Activated CD4-positive, alpha-beta memory T cell treated with anti-CD3 and anti-CD28 coated beads for 36 hours (primary cell): ENCODE measurements at places on chromosomes 6 and 20.
A peak's percentile ranks its signal among the peaks of the same experiment; 100 is the strongest.

- DNase-seq: no peak
These were observed 227.0 kb downstream of the PHACTR1 start for GRCh38 chr6:12943549-12943948.

DNA sequence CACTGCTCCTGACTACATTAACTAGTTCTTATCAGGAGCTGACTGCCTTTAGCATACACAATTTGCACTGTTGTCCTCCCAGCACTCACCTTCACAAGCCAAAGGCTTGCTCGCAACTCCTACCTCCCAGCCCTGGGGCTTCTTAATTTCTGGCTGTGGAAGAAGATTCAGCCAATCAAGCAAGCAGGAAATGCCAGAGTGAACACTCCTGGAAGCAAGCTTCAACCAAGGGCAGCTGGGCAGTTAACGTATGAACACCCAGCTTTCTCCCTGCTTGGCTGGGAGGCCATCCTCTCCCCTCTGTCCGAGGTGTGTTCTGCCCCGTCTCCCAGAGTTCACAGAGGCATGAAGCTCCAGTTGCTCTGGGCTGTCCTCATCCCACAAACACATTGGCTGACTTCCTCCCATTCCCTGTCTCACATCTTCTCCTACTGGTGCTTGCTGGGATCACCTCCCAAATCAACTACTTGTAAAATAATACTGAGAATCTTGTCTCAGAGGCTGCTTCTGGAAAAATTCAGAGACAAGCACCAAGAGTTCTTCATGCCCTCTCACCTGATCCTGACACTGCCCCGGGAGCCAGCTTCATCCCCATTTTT lies 15.3 kb upstream of the SRSF6 start:
- no peak for DNase-seq

DNA sequence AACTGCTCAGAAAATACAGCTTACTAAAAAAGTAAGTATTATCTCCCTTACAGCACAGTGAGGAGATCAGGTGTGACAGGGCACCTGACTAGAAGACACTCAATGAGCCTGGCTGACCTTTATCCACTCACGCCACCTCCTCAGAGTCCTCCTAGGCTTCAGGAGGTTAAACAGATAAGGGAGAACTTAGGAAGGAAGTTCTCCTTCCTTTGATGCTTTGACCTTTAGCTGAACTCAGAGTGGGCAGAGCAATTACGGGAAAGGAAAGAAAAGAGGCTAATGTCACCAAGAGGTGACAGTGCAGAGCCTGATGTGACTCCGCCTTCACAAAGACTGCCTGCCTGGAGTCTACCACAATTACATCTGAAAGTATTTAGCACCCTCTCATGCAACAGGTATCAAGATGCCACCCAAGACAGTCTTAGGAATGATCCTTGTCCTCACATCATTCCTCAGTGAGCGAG lies 36.7 kb downstream of the MAN1A1 start:
- peak; percentile 52 for DNase-seq

- DNase-seq: no peak
These were observed 95.9 kb upstream of the IFNGR1 start for GRCh38 chr6:137315081-137315480.

DNA sequence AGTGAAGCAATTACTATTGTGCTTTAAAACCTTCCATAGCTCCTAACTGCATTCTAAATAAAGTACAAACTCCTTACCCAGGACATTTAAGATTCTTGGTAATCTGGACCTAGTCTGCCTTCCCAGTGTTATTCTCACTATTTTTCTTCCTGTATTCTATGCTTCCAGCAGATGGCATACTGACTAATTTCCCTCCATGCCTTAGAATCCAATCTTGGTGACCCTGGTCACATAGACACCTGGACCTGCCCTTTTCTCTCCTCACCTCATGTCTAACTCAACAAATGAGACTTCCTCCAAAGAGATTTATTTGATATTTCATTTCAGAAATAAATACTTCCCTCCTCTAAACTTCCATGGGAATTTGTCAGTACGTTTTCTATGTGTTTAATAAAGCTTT lies 25.8 kb downstream of the ROS1 start:
- no peak for DNase-seq
